Umbilical cord (tissue), 2 donors: ENCODE measurements at places on chromosomes 4 and X. TPM values are rescaled to one million over a fixed set of nuclear protein-coding genes. Genes with fewer than 3 reads are reported as not detected.

Gene PRPS2
- total RNA-seq, result 14.0 TPM

Gene PROM1
- total RNA-seq, result 4.1 TPM

Gene CXCL11
- 0.96 TPM for total RNA-seq

Gene CLDN22
- total RNA-seq, result 0.72 TPM

Gene C4orf50
- total RNA-seq, result 1.4 TPM

Gene MAGED4B
- 20.5 TPM for total RNA-seq

Gene UCP1
- total RNA-seq, result 1.2 TPM

Gene TRPC5OS
- total RNA-seq, result 4.8 TPM
